ENCODE measurements at places on chromosomes 5 and 9.

DNA sequence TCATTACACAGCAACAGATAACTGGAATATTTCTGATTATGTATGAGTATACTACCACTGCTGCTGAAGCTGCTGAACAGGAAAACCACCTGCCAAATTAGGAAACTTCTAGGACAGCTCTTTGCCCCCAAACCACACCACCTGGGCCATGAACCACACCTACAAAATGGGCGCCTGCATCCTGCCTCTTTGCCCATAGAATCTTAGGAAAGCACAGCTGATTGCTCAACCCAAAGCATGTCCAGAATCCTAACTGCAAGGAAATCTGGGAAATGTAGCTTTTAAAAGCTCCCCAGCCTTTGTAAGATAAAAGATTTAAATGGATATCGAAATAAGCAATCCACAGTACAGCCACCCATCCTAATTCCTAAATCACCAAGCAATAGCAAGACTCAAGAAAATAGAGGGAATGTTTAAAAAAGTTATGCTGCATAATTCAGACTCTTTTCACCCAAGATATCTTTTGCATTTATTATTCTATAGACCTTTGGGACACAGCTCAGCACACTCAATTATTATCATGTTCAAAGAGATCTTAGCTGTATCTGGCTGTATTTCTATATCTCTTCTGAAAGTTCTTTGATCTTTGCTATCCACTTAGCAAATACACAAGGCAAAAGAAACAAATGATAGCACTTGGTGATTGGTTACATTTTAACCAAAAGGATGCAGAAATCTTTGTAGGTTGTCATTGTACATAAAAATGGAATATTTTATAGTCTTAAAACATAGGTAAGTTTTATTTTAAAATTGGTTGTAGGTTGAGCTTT lies 6.8 kb upstream of the C9orf152 start:
- no peak for DNase-seq

DNA sequence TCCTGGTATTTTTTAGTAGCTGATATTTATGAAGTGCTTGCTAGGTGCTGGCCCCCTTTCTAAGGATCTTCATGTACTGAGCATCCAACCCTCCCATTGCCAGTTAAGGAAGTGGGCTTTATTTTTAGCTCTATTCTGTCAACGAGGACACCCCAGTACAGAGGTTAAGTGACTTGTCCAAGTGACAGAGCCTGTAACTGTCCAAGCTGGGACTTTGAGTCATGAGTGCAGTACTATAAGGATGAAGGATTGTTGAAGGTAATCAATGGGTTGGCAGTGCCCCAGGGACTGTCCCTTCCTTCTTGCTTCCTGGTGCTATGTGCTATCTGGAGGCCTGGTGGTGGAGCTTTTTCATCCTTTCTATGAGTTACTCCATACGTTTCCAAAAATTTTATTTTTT lies 18.0 kb upstream of the FABP6 start:
- DNase-seq = no peak

DNA sequence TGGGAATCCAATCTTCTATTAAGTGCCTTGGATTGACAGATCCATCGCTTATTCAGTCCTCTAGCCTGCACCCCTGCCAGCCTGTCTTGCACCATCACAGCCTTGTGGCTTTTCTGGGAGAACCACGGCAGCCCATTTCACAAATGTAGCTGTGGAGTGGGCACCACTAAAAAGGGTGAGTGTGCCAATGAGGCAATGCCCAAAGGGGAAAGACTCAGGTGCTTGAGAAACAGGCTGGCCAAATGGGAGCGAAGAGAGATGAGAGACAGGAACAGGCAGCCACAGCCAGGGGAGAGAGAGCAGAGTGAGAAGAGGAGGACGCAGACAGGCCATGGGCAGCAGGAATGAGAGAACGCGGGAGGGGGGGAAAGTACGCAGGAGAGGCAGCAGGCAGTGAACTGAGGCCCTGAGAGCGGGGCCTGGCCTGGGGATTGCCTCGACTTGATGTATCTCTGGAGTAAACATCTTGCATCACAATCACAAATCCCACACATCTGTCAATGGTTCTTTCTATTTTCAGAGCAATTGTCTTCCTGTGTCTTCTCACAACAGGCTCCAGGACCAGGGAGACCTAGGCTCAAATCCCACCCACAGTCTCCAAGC lies 173.1 kb downstream of the SYK start:
- DNase-seq = no peak

DNA sequence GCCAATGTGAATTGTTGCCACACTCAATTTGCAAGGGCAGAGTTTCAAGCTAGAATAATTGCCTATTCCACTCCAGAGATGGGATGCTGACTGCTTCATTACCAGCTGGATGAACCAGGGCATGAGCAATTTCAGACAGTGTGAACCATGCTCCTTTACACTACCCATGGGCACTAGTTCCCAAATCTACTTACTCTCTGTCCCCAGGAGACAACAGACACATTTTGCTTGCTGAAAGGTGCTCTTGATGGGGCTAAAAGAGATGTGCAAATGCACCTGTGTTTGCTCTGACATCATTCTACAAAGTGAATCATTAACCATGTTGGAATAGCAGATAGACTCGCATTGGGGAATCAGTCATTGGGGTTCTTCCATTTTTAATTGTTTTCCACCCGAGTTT lies 522.3 kb upstream of the NUDT12 start:
- DNase-seq = no peak

DNA sequence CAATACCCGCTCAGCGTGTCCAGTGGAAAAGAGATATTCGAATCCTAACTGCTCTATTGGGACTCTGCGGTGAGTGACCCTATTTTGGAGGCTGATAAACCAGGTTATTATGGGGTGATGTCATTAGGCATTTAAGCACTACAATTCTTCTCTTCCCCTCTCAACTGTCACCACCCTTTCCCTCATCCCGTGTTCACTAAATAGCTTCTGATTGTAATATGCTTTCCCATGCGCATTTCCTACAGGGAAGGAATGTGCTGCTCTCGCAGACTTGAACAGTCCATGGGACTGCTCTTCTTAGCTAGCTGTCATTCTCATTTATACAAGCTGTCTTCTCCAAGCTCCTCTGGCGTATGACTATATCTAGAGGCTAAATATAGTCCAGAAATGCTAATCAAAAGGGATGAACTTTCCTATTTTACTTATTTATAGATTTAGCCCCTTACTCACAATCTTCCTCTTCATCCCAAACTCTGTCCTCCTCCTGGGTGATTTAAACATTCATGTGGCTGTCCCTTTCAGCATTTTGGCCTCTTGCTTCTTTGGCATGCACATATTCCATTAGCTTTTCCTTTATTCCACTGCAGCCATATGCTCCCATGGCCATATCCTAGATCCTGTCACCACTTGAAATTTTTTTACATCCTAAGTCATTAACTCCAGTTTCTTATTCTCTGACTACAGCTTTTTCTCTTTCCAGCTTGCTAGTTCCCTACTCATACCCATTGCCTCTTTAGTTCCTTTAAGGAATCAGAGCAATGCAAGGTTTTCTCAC lies 39.6 kb upstream of the CSNK1G3 start:
- no peak for DNase-seq

GRCh38 chr5:89972901-89973300 lies 436.7 kb downstream of the CETN3 start:
- DNase-seq = no peak

DNA sequence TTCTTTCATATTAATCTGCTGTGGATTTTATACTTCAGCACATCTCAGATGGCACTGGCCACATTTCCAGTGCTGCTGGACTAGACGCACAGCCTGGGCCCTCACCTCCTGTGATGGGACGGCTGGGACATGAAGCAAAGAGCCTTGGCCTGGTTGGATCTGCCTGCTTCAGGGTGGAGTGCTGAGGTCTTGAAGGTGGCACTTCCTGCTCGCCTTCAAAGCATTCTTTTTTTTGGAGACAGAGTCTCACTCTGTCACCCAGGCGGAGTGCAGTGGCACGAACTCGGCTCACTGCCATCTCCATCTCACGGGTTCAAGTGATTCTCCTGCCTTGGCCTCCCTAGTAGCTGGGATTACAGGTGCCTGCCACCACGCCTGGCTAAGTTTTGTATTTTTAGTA lies 73.1 kb downstream of the RAPGEF1 start:
- no peak for DNase-seq

DNA sequence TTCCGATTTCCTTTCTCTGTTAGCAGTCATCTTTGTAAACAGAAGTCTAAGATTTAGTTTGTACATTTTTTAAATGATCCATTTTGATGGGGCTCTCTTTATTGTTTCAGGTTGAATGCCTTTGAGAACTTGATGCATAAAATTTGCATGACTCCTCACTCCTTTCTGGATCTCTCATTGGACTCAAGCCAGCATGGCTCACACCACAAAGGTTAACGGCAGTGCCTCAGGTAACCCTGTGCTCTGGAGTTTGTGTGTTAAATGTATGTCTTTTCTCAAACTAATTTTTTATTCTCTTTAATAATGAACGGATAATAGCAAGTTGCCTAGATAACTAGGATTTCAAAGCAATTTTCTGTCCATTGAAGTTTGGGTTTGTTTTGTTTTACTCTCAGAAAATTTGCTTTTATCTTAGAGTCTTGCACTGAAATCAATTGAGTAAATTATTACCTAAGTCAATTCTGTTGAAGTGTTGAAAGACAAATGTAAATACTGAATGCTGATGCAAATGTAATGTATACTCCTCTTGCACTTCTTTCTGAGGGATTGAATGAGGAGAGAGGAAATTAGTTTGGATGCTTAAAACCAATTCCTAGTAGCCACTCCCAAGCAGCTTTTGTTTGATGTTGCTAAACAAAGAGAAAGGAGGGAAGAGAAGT lies 164.6 kb upstream of the DMRT1 start:
- DNase-seq = no peak

Measured in AG04450 (cell line).